Vagina (tissue), 2 donors: ENCODE measurements at places on chromosomes 11 and 22. TPM values are rescaled to one million over a fixed set of nuclear protein-coding genes. Genes with fewer than 3 reads are reported as not detected.

Gene SLC17A6
- not detected for total RNA-seq

Gene DCDC1
- not detected for total RNA-seq

Gene C1QTNF4
- 3.4 TPM for total RNA-seq

Gene CCDC81
- total RNA-seq, result not detected

Gene SLC25A45
- 2.2 TPM for total RNA-seq

Gene OAF
- 56.7 TPM for total RNA-seq

Gene TM7SF2
- total RNA-seq, result 37.6 TPM

Gene JAML
- total RNA-seq, result 17.2 TPM

Gene RAPSN
- not detected for total RNA-seq

Gene OR6A2
- total RNA-seq, result not detected

Gene TRIM49
- total RNA-seq, result not detected

Gene OR51I1
- not detected for total RNA-seq

Gene TRIM51
- total RNA-seq, result not detected

Gene NAV2
- total RNA-seq, result 25.3 TPM

Gene SLC22A9
- total RNA-seq, result not detected
